ENCODE measurements at places on chromosomes 16 and 17.

GRCh38 chr16:11679250-11679649 is 11.0 kb downstream of the SNN start:
- no peak for DNase-seq

DNA sequence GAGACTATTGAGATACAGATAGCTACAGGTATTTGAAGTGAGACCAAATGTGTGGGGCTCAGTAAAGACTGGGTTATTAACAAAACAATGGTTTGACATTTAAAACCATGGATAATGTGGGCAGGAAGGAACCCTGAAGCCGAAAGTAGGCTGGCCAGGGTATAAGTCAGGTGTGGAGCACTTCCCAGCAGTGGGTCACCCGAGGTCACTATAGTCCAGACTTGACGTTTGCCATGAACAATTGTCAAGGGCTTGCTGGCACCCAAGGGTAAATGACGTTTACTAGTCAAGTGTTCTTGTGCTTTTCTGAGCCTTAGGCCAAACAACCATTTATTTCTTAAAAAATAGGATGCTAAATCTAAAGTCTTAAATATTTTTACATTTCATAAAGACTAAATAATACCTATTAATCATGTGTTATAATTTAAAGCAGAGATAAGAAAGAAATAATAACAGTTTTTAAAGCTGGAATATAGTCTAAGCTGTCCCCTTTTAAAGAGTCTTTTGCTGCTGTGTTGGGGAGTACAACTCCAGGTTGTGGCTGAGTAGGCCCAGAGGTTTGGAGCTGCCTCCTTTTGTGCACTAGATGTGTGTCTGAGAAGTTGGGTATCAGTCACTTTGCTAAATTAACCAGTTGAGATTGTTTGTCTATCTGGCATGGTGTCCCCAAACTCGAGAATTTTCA is 15.7 kb downstream of the ALDH3A2 start:
- DNase-seq, result no peak

DNA sequence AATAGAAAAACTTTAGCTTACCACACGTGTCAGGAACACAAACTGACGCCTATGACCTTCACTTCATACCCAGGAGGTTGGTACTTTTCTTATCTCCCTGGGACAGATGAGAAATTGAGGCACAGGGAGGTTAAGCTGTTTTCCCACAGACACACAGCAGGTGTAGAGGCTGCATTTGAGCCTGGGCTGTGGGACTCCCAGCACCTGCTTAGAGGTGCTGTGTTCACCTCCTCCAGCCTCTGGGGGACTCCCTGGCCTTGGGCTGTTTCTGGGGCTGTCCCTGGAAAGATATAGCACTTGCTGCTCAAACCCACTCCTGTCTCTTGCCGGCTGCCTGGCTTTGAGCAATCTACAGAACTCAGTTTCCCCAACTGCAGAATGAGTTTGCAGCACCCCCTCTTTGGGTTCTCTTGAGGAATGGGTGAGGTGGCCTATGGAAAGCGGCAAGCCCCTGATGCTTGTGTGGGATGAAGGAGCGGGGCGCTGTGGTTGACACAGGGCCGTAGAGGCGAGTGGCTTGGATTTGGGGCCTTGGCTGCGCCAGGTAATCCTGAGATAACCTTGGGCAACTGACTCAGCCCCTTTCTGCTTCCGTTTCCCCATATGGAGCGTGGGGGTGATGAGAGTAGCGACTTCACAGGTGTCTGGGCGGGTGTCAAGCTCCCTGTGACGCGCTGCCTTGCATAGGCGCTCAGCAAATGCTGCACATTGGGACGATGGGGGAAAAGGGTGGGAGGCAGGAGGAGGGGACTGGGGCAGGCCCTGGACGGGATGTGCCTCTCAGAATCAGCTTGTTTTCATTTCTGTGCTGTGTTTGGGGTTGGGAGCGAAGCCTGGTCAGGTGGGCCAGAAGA is 104.5 kb upstream of the CIBAR2 start:
- DNase-seq, result no peak

DNA sequence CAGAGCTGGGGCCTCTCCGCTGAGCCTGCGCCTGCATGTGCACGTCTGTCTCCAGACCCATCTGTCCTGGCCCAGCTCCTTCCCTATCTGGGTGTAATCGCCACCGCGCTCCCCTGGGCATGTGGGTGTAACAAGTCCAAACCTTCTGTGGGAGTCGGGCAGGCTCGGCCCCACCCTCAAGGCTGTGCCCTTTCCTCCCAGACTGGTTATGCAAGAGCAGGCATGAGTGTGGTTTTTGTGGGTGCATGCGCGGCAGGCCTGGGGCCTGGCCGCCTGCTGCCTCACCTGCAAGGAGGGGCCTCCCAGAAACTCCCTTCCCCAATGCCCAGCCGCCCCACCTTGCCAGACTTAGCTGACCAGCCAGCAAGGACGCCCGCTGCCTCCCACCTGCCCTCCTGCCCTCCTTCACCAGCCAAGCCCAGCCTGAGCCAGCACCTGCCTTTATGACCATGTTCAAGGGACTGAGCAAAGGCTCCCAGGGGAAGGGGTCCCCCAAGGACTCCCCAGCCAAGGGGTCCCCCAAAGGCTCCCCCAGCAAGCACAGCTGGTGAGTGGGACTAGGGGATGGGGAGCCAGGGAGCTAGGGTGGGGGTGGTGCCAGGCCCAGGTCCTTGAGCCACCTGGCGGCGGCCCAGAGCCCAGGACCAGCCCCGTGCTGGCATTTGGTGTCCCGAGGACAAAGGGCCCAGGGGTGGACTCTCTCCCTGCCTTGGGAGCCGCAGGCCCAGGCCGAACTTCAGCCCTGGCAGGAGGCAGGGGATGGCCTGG is at the start of gene EVPLL:
Gene EVPLL, plus strand, starts transcription at position 342 of the 768 bp plus-strand sequence. CDS start 3,160 bp downstream, outside the sequence.
- peak; percentile 90 for DNase-seq

GRCh38 chr17:14303343-14304221 is 2.7 kb downstream of the HS3ST3B1 start:
- no peak for DNase-seq

DNA sequence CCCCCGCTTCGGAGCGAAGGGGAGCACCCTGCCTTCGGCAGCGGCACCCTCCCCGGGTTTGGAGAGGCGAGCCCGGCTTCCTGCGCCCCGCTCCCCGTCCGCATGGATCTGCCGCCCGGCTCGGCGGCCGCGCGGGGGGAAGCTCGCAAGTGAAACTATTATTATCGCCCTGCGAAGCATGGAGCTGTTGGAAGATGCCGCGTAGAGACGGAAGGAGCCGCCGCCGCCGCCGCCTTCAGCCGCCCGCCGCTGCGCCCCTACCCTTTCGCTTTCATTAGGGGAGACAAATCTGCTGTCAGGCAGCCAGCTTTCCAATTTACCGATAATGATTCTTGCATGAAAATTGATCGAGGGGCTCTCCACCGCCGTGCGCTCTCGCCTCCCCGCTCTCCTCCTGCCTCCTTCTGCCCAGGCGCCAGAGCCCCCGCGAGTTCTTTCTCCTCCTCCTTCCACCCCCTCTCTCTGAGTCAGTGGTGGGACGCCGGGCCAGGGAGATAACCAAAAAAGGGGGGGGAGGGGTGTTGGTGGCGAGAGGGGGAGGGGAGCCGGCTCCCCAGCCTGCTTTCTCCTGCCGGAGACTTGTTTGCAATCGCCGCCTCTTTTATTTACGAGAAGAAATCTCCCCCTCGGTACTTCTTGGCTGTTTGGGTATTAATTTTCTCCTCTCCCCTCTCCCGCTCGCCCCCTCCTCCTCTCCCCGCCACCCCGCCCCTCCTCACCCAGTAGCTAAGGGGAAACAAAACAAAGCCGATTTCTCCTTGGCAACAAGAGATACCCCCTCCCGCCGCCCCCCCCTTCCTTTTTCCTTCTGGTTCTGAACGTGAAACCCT is 58.0 kb upstream of the GSE1 start:
- DNase-seq, result peak; percentile 77

DNA sequence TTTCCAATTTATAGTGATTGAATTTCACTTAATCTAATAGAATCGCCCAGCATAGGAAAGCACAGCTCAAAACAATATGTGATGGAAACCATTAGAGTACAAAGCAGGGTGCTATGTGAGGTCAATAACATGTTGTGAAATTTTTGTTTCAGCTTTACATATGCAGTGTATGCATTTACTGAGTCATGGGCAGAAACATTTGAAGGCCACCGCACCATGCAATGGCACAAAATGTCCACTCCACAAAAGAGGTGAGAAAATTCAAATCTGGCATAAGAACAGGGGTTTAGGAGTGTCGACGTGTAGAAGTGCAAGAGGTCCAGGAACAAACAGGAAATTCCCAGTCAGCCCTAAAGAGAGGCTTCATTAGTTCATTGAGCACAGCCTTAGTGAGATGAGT is 131.2 kb downstream of the ANKFN1 start:
- no peak for DNase-seq
